ENCODE measurements at places on chromosomes 2 and 18.

- DNase-seq = no peak
Observed at GRCh38 chr18:12476955-12477354, 69.2 kb downstream of the PRELID3A start.

DNA sequence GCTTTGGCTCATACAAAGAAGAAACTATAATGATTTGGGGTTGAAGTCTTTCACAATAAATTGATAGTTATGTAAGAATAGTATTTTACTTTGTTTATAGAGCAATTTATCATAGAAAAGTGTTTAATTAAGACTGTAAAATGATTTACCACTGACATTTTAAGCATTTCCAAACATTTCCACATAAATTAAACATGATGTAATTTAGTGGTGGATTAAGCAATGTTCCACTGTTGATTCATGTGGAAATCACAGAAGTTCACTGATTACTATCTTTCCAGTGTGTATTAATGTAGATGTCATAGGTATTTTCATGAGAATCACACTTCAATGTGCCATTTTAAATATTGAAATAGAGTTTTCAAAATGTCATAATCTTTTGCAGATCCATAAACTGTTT, 40.1 kb upstream of the GRB14 start:
- peak; percentile 17 for DNase-seq

GRCh38 chr2:119387381-119388129, 20.8 kb downstream of the DBI start:
- DNase-seq = no peak

DNA sequence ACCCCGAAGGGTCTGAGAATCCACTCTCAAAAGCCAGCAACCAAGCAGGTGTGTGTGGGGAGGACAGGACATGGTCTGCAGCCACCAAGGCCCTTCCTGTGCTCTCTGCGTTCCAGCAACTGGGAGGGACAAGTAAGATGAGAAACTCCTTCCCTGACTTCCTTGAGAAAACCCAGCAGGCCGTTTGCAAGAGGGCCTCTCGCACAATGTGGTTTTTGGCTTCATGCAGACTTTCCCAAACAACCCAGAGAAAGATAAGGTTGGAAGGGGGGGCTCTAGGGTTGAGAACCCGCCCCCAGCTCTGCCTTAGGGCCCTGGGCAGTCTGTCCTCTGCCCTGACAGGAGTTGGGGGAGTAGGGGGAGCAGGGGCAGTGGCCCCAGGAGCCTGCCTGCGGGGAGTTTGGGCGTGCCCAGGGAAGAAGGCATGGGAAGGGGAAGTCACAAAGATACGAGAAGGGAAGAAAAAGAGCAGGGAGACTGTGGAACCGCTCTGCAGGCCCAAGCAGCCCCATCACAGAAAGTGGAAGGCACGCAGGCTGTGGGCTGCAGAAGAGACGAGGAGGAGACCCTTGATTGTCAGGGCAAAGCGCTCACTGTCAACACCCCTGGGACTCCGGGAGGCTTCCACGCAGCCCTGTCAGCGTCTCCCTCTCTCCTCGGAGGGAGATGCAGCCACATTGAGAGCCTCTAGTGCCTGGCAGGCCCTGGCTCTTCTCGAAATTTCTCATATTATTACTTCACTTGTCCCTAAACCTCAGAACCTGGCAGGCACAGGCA, 99.8 kb downstream of the SMAD7 start:
- no peak for DNase-seq

- no peak for DNase-seq
Observed at GRCh38 chr2:154912215-154912614, 213.7 kb downstream of the KCNJ3 start.

DNA sequence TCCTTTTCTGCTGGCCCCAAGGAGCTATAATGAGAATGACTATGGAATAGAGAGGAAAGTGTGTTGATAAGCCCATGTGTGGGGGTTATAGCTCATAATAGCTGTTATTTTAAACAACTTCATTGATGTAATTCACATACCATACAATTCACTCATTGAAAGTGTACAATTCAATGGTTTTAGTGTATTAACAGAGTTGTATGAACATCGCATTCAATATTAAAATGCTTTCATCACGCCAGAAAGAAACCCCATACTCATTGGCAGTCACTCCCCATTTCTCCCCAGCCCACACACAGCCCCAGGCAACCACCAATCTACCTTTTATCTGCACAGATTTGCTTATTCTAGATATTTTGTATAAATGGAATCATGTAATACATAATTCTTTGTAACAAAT, 139.6 kb upstream of the CYP1B1 start:
- no peak for DNase-seq

GRCh38 chr18:31015715-31016434, 26.7 kb downstream of the DSC3 start:
- DNase-seq = no peak

DNA sequence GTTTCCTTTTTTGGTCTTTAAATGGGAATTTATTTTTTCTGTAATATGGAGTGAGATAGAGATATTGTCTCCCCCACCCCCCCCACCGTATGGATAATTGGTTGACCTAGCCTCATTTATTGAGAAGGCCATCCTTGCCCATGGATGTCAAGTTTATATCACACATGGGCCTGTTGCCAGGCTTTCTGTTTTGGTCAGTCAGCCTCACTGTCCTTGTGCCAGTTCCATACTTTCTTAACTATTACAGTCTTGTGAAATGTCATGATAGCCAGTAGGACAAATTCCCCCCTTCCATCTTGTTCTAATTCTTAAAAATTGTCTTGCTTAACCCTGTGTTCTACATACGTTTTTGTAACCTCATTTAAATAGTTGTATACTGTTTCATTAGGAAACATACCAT, 12.5 kb downstream of the BABAM2 start:
- no peak for DNase-seq

- DNase-seq = no peak
Observed at GRCh38 chr2:233464056-233464455, 102.5 kb downstream of the USP40 start.

GRCh38 chr2:118016911-118017310, 3.0 kb upstream of the CCDC93 start:
- no peak for DNase-seq

DNA sequence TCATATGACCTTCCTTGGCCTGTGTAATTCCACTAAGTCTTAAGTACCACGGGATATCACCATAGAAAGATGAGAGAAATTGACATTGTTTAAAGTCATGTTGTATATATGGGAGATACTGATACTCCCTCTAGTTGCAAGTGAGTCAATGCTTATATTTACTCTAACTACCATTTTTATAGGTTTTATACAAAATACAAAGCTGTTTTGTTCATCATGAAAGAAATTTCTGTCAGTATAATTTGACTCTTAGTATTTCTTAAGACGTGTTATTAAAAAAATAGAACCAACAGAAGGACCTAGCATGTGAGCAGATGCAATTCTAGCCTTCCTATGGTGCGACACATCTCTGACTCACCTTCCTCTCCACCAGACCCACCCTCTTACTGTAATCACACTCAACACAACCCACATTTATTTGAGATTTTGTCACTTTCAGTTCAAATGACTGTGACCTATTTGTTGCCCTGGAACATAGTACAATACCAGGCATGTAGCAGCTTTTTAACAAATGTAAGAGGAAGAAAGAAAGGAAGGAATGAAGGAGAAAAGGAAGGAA, 453.1 kb downstream of the CMPK2 start:
- DNase-seq = no peak

- DNase-seq = no peak
Observed at GRCh38 chr2:177551989-177552421, 159.4 kb downstream of the AGPS start.

DNA sequence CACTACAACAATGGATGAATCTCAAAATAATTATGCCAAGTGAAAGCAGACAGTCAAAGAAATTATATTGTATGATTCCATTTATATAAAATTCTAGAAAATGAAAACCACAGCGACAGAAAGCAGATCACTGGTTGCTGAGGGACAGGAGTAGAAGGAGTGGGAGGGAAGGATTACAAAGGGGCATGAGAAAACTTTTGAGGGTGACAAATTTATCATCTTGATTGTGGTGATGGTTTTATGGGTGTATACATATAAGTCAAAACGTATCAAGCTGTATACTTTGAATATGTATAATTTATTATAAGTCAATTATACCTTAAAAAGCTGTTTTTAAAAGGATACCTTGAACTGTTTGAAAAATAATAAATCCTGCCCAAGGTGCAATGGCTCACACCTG, 27.7 kb downstream of the ATF2 start:
- no peak for DNase-seq

DNA sequence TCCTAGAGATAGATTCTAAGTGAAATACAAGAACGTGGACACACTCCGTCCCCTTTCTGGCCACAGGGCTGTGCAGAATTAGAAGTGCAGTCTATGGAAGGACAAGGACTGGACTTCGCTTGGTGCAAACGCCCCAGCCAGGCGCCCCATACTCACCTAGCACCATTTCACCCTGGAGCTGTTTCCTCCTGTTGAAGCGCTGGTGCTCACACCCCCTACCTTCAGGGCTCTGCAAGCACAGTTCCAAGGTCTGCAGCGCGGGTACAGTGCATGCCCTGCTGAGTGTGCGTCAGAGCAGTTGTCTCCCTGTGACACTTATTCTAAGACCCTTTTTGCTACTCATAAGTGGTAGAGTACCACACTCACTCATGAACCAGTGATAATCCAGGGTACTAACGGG, 3.0 kb downstream of the HPCAL1 start:
- DNase-seq = no peak

DNA sequence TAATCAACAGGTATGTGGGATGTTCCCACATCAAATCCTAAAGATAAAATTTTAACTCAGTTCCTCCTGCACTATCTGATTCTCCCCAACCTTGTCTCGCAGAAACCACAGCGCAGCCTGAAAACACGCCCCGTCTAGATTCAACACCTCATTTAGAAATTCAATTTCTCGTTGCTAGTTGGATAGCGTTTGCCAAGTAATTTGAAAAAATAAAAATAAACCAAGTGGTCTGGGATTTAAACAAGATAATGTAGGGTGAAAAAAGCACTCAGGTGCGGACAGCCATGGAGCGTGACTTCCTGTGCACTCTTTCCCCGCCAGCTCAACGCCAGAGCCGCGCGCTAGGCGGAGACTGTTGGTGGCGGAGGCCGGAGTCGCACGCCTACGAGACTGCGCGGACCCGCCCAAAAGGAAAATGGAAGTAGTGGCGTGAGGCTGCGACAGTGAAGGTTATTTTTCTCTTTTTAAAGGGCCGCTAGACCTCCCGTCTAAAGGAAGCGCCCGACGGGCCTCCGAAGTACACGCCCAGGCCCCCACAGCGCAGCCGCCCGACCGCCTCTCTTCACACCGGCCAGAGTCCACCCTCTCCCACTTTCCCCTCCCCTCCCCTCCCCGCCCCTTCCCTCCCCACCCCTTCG, 615 bp upstream of the CCNT2 start:
- DNase-seq = peak; percentile 67

Measured in BJ (cell line).